Stimulated activated CD4-positive, alpha-beta T cell treated with anti-CD3 and anti-CD28 coated beads, Interleukin-15, amount 100 ng/mL, for 1 hour (primary cell): ENCODE measurements at places on chromosomes 11 and 22.

DNA sequence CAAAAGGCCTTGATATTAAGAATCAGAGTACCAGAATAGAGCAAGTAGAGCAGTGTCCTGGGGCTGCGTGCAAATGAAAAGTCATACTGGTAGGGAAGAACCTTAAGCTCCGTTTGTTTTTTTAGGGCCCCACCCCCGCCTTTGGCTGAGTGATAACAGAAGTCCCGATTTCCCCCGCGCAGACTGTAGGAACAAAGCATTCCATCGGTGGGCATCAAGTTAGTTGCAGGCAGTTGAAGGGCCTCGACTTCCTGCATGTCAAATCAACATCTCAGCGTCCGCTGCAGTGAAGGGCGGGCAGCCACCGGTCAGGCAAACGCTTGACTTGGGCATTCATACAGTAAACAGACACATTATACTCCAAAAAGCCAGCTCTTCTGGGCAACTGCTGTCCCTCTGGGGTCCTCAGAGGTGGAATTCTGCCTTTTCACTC lies 11.7 kb downstream of the LRP4 start:
- no peak for DNase-seq

DNA sequence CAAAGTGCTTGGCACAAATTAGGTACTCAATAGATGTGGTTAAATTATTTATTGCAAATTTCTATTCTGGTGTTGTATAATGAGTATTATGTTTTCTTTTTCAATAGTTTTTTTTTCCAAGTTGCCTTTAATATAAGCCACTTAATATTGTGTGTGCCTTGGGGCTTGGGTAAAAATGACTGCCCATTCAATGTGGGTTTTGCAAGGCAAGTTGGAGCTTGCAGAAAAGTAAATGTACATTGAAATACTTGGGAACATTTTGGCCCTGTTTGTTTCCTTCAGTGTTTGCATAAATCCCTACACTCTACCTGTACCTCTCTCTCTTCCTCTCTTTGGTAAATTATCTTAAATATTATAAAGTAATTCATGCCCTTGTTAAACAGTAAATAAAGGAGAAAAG lies 2.1 kb upstream of the CCDC81 start:
- no peak for DNase-seq

GRCh38 chr22:49657275-49657973 lies 170.2 kb downstream of the BRD1 start:
- DNase-seq: peak; percentile 60

- DNase-seq: no peak
Observed at GRCh38 chr22:49103314-49104059, 724.2 kb downstream of the BRD1 start.

- no peak for DNase-seq
Observed at GRCh38 chr11:47523490-47524225, 29.3 kb downstream of the CELF1 start.

DNA sequence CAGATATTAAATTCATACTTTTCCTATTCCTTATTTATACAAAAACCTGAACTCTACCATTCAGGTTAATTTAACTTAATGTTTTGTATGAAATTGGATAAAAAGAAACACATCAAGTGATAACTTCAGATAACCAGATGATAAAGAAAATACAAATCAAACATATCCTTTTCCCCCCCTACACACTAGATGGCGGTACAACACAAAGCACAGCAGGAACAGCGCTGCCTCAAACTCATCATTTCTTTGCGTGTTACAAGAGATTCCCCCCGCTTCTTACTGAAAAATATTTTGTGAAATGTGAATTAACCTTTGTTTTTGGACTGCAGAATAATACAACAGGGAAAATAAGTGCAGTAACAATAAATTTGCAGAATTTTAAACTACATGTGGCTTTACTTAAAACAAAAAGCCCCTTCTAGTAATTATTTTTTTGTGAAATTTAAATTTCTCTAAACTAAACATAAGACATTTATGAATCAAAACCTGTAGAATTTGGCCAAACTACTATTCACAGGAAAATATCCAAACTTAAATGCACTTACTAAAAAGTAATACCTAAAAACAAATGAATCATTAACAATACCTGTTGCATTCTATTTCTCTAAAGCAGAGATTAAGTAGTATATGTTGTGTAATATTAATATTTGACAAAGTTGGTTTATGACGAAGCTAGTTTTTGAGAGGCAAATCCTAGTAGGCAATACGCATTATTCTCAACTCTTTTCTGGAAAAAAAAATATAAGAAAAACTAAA lies 74.4 kb downstream of the ARHGAP32 start:
- DNase-seq: peak; percentile 6
